GM18507 (cell line): ENCODE measurements at places on chromosomes 7 and 10.

DNA sequence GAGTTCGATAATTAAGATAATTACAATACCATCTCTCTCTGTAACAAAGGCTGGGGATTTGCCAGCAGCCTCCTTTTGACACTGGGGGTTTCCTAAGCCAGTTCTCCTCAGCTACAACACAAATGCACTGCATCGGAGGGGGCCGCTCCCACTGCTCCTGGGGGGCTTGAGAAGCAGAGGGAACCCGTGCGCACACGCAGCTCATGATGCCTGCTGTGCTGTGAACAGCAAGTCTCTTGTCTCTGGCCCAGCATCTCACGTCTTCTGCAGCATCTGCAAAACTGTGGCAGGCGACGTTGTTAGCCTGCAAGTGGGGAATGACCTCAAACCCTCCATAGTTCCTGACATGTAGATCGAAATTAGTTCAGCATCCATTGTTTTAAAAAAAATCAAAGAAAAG lies 5.5 kb downstream of the VIPR2 start:
- no peak for DNase-seq

DNA sequence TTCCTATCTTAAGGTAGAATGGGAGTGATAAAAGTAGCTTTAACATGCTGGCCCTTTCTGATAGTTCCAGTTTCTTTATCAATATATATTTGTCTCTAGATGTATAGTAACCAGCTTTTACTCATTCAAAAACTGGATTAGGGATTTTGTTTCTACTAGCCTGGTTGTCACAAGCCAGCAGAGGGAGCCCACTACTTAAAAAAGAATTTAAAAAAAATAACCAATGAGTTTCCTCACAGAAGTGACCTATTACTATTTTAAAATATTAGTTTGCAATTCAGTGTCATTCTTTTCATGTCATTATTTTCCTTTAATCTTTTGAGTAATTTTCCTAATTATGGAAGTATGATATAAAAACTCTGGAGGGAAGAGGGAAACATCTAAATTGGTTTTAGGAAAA lies 142.1 kb downstream of the PHTF2 start:
- no peak for DNase-seq

GRCh38 chr7:45888185-45888992 lies at the start of gene IGFBP1:
IGFBP1 (plus strand) TSS chr7:45888488; CDS start chr7:45888653, 165 bp downstream.
- DNase-seq: no peak

DNA sequence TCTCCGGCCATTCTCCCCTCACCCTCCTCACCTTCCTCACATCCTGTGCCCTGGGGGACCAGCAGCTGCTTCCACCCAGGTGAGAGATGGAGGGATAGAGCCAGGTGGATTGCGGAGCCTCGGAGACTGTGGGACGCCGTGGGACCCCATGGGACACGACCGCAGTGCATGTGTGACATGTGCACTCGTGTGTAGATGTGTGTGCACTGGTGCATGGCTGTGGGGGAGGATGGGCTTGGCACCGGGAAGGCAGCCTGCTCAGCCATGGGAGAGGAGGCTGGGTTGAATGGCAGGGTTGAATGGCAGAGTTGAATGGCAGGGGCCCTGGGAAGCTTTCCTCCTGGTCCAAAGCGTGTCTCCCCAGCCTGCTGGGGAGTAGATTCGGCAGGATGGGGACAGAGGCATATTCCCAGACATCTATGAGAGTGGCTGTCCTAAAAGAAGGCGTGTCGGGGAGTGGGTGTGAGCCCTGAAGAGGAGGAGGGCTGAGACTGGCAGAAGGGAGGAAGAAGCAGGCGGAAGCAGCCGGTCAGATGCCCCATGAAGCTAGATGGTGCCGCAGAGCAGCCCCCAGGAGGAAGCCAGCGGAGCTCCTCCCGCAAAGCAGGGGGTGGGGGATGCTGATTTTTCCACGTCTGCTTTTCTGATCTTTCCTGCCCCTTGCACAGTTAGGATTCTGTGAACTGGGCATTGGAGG lies 815 bp downstream of the GIMAP8 start:
- no peak for DNase-seq

DNA sequence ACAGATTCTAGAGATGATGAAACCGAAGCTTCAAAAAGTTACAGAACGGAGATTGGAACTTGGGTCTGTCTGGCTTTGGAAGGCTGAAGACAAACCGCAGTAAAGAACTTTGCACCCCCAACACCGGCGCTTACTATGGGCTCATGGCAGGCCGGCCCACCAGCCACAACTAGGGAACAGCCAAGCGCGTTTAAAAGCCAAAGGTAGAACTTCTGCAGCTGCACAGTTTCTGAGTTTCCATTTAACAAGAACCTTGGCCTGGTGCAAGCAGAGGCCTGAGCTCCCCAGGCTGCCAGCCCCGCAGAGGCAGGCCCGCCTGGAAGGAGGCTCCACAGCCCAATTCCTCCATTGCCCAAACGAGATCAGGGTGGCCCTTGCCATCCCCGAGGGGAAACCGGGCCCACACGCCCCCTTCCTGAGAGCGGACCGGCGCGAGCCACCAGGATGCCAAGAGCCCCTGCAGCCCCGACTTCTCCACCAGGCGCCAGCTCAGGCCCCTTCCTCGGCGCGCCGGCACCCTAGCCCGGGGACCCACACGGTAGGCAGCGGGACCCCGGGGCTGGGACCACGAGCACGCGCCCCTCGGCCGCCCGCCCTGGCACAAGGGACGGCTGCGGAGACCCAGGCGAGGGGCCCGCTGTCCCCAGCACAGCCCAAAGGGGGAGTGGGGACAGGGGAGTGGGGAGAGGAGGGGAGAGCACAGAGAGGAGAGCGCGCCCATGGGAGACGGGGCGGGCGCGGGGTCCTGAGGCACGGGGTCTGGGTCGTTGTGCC lies 566 bp downstream of the MAD1L1 start:
- no peak for DNase-seq

GRCh38 chr10:109727436-109727835 lies 195.9 kb downstream of the XPNPEP1 start:
- DNase-seq: no peak

DNA sequence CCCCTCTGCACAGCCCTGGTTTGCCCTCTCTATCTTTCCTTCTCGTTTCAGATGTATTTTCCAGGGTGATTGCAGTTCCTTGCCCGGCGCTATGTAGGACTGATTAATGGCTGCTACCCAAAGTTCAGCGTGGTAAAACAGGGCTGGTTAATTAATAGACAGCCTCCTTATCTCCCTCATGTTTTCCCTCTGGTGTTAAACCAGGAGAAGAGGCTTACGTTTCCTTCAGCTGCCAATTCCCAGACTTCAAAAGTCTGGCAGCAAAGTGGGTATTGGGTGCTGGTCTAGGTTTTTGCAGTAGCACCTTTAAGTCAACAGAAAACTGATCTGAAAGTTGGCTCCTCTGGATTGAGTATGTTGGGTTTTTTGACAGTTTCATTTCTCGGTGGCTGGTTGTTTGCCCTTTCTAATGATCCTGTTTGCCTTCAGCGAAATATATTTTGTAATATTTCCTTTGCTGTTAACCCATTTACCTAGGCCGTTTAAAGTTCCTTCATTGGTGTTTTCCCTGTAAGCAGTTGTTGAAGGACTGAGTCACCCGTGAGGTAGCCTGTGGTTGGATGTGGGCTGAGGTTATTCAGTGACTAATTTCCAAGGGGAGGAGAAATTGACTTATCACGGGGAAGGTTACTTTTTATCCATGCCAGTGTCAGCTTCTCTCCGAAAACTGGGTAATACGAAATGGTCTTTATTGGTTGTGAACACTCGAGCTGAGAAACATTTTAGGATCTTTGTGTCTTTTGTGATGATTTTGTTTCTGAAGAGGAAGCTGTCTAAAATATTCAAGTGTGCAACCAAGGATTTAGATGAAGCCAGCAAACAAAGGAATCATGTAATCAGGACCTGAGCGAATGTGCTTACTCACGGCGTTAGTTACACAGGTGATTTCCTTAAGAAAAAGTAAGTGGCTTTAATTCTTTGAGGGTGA lies 257.2 kb downstream of the KIAA1217 start:
- DNase-seq: no peak

DNA sequence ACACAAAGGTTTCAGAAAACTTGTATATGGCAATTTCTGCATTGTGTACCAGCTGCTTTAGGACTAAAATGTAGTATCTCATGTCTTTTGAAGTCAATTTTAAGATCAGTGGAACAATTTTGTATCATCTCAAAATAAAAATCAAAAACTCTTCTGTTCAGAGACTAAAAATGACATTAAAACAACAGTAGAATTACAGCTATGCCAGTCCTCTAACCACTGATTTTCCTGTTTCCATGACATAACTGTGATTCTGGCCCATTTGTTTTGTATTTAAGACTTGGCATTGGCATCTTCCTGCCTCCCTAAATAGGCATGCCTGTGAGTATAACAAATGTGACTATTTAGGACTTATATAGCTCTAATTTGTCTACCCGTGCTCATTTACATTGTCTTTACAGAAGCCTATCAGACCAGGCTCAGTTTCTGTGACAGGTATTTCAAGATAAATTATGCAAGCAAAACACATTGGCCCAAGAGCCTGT lies 29.1 kb upstream of the VPS41 start:
- no peak for DNase-seq

DNA sequence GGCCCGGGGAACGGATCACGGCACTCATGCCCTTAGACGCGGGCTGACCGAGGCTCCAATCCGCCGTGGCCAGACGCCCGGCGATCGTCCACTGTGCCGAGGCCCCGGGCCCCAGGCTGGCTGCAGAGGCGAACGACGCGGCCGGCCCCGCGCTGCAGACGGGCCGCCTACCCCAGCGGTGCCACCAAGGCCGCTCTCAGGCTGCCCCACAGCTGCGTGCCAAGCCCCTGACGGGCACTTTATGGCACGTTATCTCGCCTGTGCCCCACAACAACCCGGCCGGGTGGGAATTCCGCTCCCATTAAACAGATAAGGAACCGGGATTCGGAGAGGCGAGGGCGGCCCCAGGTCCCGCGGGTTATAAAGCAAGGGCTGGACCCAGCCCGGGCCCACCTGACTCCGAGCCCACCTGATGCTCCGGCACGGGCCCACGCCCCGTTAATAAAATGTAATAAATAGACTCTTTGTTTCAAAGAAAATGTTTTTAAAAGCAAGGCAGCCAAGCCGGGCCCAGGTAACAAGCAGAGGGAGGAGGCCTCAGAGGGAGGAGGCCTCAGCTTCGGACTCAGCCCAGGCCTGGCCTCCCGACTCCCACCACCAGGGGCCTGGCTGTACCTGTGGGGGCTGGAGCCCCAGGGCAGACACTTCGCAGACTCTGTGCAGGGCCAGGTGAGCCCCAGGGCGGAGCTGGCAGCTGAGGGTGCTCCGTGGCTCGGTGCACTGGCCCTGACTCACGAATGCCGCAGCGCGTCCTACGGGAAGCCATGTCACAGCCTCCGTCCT lies 79.7 kb downstream of the FOXL3 start:
- no peak for DNase-seq

- DNase-seq: no peak
These were observed 125.3 kb downstream of the RAB11FIP2 start for GRCh38 chr10:117921421-117921820.

GRCh38 chr7:20913853-20914252 lies 127.2 kb upstream of the SP8 start:
- no peak for DNase-seq

DNA sequence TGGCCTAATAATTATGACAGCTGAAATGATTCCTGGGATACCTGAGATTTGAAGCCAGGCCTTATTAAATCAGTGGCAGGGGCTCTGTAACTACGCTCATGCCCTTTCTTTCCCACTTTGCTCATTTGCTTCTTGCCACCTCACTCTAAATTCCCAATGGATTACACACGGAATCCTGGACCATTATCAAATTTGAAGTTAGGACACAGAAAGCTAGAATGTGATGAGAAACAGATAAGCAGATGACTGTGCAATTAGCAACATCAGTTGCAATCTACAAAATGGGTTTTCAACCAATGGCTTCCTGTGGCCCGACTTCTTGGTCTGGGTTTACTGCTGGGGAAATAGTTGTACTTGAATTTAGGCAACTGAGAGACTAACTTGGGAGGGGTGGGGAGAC lies 374.3 kb downstream of the INHBA start:
- no peak for DNase-seq

DNA sequence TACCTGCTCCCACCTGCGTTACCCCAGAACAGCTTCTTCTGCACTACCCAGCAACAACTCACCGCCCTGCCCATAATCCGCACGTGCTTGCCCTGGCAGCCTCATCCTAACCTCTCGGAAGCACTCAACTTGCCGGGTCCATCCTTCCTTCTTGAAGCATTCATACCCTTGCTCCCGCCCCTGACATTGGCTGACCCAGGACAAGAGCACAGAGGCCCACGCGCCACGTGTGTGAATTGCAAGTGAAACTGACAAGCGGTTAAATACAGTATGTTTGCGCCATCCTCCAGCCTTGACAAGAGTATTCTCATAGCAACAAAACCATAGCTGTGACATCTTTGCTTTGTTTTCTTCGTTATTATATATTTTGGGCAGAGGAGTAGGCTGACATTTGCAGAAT lies 10.9 kb upstream of the OCM start:
- DNase-seq: no peak

GRCh38 chr10:76291175-76291574 lies 859.8 kb downstream of the LRMDA start:
- DNase-seq: no peak

DNA sequence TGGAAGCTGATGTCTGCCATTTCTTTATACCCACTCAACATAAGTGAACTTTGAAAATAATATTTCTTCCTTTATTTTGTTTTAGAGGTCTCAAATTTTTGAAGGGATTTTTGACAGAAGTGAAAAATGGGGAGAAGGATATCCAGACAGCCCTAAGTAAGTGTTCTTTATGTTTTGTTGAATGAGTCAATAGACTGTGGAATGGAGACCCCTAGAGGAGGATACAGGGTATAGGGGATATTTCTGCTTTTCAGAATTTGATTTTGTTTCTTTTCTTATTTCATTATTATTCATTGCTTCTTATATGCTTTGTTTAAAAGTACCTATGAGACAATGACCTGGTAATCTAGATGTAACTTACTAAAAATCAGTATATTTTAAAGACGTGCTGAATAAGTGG lies 34.4 kb downstream of the PLEKHA8 start:
- peak; percentile 7 for DNase-seq

- peak; percentile 8 for DNase-seq
These were observed 46.5 kb downstream of the TMEM106B start for GRCh38 chr7:12257582-12257981.

DNA sequence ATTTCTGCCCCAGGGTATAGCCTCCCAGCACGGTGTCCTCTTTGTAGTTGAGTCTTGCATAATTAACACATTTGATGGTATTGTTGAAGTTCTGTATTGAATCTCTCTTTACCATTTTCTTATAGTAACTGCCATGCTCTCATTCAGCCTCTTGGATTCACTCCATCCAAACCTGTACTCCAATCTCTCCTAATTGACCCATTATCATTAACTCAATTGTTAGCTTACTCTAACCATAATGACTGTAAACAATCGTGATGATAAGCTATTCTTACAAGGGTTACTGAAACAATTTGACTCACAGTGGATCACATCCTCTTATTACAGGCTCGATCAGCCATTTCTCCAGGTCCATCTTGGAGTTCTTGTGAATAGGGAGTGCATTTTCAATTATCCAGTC lies 191.9 kb upstream of the AGK start:
- DNase-seq: no peak

- peak; percentile 37 for DNase-seq
These were observed 33.9 kb upstream of the XPNPEP1 start for GRCh38 chr10:109957092-109957797.

GRCh38 chr10:8150401-8150905 lies 96.0 kb downstream of the GATA3 start:
- DNase-seq: no peak

GRCh38 chr7:83782628-83783027 lies 133.7 kb upstream of the SEMA3E start:
- no peak for DNase-seq
